ENCODE measurements at places on chromosomes 3 and 15. TPM values are rescaled to one million over a fixed set of nuclear protein-coding genes. Genes with fewer than 3 reads are reported as not detected.

GRCh38 chr3:185659942-185660921, 74.1 kb downstream of the SENP2 start:
- H3K4me1 ChIP-seq: peaks cover 18% of the 10 kb centered on the region
- no peaks in the 10 kb centered on the region for H3K36me3 ChIP-seq
- H3K27me3 ChIP-seq: peaks cover 13% of the 10 kb centered on the region
- peak; percentile 74 for DNase-seq
- no peak overlapping the region for H3K4me3 ChIP-seq

TRPM1 gene
- not detected for total RNA-seq

DNA sequence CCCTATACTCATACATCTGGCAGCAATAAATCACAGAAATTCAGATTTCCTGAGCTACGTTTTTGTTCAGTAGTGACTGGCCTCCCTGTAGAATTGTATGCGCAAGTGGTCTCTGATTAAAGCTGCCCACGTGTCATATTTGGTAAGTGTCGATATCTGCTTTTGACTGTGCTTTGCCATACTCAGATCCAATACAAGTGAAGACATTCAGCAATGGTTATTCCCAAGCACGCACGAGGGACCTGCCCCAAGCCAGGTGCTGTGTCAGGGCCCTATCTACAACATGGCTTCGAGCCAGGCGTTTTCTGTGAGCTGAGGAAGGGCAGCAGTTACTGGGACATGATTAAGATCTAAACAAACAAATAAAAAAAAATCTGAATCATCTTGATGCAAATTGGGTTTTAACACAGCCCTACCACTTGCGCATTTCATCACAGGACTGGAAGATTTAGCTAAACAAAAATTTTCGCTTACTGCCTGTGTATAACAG, 47.2 kb upstream of the ICE2 start:
- peak; percentile 61 for DNase-seq
- peak overlapping the region; percentile 69 for H3K4me3 ChIP-seq
- H3K4me1 ChIP-seq: peaks cover 67% of the 10 kb centered on the region
- no peaks in the 10 kb centered on the region for H3K27me3 ChIP-seq

CADPS gene
- not detected for total RNA-seq

- H3K4me1 ChIP-seq: peaks cover 3% of the 10 kb centered on the region
- no peaks in the 10 kb centered on the region for H3K36me3 ChIP-seq
- no peak for DNase-seq
- no peak overlapping the region for H3K4me3 ChIP-seq
- H3K27ac ChIP-seq: no peak overlapping the region
These were observed 126.2 kb downstream of the GOLIM4 start for GRCh38 chr3:167969548-167969947.

ETFA gene
- 160 TPM for total RNA-seq

DNA sequence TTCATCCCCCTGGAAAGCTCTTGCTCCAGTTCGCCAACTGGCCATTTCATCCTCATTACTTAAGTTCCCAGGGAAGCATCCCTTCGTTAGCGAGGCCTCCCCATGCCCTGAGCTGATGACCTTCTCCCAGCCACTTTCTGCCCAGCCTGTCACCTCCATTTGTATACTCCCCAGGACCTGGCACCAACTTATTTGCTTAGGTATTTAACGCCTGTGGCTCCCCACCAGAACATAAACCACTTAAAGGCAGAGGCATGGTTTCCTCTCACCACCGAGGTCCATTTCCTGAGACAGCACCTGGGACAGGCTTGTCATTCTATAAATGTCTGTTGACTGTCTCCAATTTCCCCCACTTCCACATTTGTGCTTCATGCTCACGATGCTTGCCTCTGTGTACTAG, 189.0 kb downstream of the ZNF621 start:
- no peak overlapping the region for H3K27ac ChIP-seq
- H3K36me3 ChIP-seq: no peaks in the 10 kb centered on the region
- H3K4me1 ChIP-seq: no peaks in the 10 kb centered on the region
- peaks cover 36% of the 10 kb centered on the region for H3K27me3 ChIP-seq

GRCh38 chr3:107842940-107843339, 247.9 kb downstream of the CD47 start:
- H3K27me3 ChIP-seq: no peaks in the 10 kb centered on the region
- no peak for DNase-seq
- H3K4me3 ChIP-seq: no peak overlapping the region
- H3K27ac ChIP-seq: no peak overlapping the region
- H3K36me3 ChIP-seq: no peaks in the 10 kb centered on the region

GRCh38 chr3:69181592-69182211, 59.3 kb upstream of the LMOD3 start:
- H3K4me1 ChIP-seq: peaks cover 12% of the 10 kb centered on the region
- peaks cover 45% of the 10 kb centered on the region for H3K36me3 ChIP-seq
- H3K27me3 ChIP-seq: no peaks in the 10 kb centered on the region
- DNase-seq: no peak
- H3K27ac ChIP-seq: peak overlapping the region; percentile 72

- no peaks in the 10 kb centered on the region for H3K4me1 ChIP-seq
- H3K27ac ChIP-seq: no peak overlapping the region
- H3K36me3 ChIP-seq: no peaks in the 10 kb centered on the region
- no peaks in the 10 kb centered on the region for H3K27me3 ChIP-seq
These were observed 405.9 kb upstream of the ZNF385D start for GRCh38 chr3:22156868-22157267.

DNA sequence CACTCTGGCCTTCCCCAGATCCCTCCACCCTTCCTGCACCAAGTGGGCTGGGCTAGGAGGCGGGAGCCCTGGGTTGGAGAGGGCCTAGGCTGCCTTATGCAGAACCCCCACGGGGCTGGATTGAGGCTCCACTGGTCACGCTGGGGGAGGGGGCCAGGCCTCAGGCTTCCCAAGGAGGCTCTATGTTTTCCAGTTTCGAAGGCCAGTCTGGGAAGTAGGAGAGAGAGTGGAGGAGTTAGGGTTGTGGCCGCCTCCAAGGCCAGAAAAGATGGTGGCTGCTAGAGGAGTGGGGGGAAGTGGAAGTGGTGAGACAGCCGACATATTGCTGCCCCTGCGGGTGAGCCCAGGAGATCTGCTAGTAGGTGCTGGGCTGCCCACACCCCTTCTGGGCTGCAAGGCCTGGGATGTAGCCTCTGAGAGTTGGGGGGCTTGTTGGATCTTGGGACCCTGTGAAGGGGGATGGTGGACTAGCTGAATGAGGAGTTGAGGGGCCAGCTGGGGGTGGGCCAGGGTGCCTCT, 1.2 kb downstream of the GNAI2 start:
- no peaks in the 10 kb centered on the region for H3K36me3 ChIP-seq
- no peak for DNase-seq
- H3K4me1 ChIP-seq: peaks cover 26% of the 10 kb centered on the region
- H3K27me3 ChIP-seq: no peaks in the 10 kb centered on the region
- peak overlapping the region; percentile 99 for H3K27ac ChIP-seq
- H3K4me3 ChIP-seq: peak overlapping the region; percentile 95

DNA sequence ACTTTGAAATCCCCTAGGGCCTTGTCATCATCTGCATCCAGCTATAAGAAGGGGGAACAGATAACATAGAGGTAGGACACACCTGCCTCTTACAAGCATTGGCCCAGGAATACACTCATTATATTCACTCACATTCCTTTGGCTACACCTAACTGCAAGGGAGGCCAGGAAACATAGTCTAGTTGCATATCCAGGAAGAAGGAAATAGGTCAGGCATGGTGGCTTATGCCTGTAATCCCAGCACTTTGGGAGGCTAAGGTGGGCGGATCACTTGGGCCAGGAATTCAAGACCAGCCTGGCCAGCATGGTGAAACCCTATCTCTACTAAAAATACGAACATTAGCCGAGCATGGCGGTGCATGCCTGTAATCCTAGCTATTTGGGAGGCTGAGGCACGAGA, 48.8 kb downstream of the GTPBP8 start:
- DNase-seq: no peak
- no peak overlapping the region for H3K27ac ChIP-seq
- H3K4me1 ChIP-seq: peaks cover 4% of the 10 kb centered on the region
- no peaks in the 10 kb centered on the region for H3K36me3 ChIP-seq
- H3K27me3 ChIP-seq: no peaks in the 10 kb centered on the region
- H3K4me3 ChIP-seq: no peak overlapping the region

DNA sequence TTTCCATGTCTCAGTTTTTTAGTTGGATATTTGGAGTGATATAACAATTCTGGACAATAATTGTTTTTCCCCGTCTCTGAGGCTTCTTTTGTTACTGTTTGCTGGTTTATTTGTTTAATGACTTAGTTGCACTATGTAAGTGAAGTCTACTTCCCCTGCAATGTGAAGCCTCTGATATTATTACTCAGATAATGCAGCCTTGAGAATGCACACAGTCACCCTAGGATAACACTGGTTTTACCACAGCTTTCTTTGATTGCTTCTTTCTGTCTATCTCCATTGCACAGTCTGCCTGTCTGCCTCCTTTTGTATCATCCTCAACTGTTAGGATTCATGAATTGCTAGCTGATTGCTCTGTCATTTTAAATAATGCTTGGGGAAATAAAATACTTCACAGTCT, 208.7 kb upstream of the ROBO1 start:
- DNase-seq: no peak
- no peak overlapping the region for H3K4me3 ChIP-seq
- no peaks in the 10 kb centered on the region for H3K4me1 ChIP-seq

ARNT2 gene
- not detected for total RNA-seq

GRCh38 chr3:5112043-5112442, 10.0 kb upstream of the ARL8B start:
- no peak overlapping the region for H3K27ac ChIP-seq
- H3K27me3 ChIP-seq: no peaks in the 10 kb centered on the region
- DNase-seq: no peak

DNA sequence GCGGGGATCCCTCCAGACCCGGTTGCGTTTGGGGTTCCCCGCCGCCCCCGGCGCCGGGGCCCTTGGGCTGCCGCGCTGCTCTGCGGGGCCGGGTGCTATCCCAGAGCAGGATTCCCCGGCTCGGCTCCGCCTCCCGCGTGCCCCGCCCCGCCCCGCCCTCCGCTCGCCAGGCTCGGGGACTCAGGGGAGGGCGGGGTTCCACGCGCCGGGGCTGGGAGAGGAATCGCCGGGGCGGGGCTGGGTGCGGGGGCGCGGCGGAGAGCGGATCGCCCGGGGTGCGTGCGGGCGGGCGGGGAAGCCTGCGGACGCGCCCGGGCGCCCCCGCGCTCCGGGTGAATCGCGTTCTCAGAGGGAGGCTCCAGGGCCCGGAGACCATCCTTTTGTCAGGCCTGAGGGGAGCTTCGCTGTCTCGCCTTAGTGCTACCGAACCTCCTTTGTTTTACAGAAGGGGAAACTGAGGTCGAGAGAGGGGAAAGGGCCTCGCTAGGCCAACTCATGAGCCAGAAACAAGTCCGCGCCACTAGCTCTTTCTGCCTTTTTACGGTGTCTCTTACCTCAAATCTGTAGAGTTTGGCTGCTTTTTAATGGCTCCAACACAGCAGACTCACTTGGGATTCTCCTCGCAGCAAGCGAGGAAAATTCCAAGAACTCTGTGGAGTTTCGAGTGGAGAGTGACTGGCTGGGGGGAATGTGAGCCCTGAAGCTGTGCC, at the start of gene TMEM158:
Gene TMEM158, minus strand, starts transcription at position 82 of the 710 bp plus-strand sequence. CDS start 260 bp downstream, outside the sequence.
- peak within 1 kb of the TSS; percentile 87 for H3K4me3 ChIP-seq
- H3K27ac ChIP-seq: no peak within 1 kb of the TSS
- DNase-seq: peak; percentile 80
- peaks cover 47% of the 10 kb centered on the region for H3K27me3 ChIP-seq

DISP2 gene
- 1.00 TPM for total RNA-seq

DNA sequence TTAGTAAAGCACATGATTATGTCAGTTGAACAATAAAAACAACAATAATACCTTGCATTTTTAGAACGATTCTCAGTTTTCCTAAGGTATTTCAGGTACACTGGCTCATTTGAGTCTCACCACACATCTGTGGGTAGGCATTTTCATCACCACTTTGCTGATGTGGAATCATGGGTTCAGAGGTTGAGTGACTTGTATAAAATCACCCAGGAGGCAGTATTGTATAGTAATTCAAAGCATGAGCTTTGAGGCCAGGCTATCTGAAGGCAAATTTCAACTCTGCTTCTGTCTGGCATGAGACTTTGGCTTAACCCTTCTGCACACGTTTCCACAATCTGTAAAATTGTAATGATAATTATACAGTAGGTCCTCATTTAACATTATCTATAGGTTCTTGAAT, 183.9 kb upstream of the CMC1 start:
- H3K4me3 ChIP-seq: no peak overlapping the region
- H3K36me3 ChIP-seq: peaks cover 11% of the 10 kb centered on the region
- no peak for DNase-seq
- peaks cover 23% of the 10 kb centered on the region for H3K4me1 ChIP-seq
- peaks cover 2% of the 10 kb centered on the region for H3K27me3 ChIP-seq
- H3K27ac ChIP-seq: no peak overlapping the region

REC114 gene
- not detected for total RNA-seq

GRCh38 chr3:72113564-72113963, 328.6 kb upstream of the PROK2 start:
- no peaks in the 10 kb centered on the region for H3K4me1 ChIP-seq
- H3K36me3 ChIP-seq: no peaks in the 10 kb centered on the region
- no peak overlapping the region for H3K27ac ChIP-seq
- DNase-seq: no peak
- no peak overlapping the region for H3K4me3 ChIP-seq

GRCh38 chr3:192064959-192065358, 604.0 kb downstream of the PYDC2 start:
- DNase-seq: no peak
- H3K27me3 ChIP-seq: no peaks in the 10 kb centered on the region
- H3K36me3 ChIP-seq: no peaks in the 10 kb centered on the region
- H3K4me3 ChIP-seq: no peak overlapping the region
- no peak overlapping the region for H3K27ac ChIP-seq
- H3K4me1 ChIP-seq: no peaks in the 10 kb centered on the region

NPAP1 gene
- total RNA-seq: not detected

DNA sequence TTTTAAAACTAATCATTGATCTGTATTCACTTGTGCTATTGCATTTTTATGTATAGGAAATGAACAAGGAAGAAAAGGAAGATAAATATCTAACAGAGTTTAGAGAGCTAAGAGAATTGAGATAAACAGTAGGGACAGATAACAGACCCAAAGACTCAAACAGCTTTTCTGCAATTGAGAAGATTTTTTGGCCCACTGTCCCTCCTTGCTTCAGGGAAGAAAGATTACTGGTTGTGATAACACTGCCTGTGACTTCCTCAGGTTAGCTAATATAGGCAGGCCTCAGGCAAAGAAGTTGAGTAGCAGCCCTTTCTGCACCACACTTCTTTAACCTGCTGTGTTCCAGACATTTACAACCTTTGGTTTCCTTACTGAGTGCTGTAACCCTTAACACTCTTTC, 2.7 kb upstream of the COX17 start:
- H3K36me3 ChIP-seq: no peaks in the 10 kb centered on the region
- no peaks in the 10 kb centered on the region for H3K27me3 ChIP-seq
- no peak overlapping the region for H3K27ac ChIP-seq
- no peak overlapping the region for H3K4me3 ChIP-seq

SPESP1 gene
- 0.50 TPM for total RNA-seq

- peaks cover 4% of the 10 kb centered on the region for H3K36me3 ChIP-seq
- no peaks in the 10 kb centered on the region for H3K27me3 ChIP-seq
- H3K4me3 ChIP-seq: peak overlapping the region; percentile 42
- DNase-seq: no peak
These were observed 163.0 kb upstream of the SLC2A2 start for GRCh38 chr3:171189394-171190080.

Measured in natural killer cell treated with Interleukin-12 subunit alpha and Interleukin-12 subunit beta and Interleukin-15 and Interleukin-18, amount 100 ng/mL, for 72 hours (primary cell).